ENCODE measurements at places on chromosomes 2 and 18.

DNA sequence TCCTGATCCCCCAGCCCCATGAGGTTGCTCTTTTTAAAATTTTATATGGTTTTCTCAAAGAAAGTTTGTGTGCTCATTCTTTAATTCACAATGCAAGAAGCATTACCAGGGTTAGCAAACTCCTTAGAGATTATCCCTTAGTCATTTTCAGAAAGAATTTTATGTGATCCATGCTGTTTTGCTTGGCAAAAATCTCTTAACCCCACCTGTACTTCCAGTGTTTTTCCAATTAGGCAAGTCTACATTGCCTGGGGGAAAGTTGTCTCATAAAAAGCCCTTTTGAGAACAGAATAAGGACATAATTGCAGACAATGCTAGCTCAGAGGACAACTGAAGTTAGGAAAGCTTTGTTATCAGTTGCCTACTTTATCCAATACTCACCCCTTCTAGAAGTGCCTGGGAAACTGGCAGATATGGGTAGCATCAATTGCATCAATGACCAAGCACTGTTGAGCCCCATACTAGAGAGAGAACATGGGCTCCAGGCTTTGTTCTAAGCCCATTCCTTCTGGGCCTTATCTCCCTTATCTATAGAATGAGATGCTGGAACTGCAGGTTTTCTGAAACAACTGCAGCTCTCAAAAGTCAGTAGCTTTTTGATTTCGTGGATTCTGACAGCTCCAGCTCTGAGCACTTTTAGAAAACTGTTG, 265.9 kb upstream of the SPHKAP start:
- DNase-seq, result no peak

- no peak for DNase-seq
Measured at GRCh38 chr2:117763804-117764203, 50.7 kb upstream of the DDX18 start.

DNA sequence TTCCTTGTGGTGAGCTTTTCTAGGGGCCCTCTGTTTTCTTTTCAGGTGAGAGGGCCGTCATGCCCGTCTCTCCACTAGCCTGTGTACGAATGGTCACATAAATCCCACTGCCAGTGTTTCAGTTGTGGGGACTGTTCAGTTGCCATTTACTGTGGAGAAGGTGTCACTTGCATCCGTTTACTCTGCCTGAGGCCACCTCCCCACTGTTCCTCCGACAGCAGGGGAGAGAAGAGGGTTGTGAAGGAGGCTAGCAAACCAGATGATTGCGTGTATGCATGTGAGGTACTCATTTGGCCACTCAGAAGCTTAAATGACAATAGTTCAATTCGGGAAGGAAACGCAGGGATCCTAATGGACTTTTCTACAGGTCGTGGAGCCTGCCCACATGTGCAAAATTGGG, 3.3 kb downstream of the MTCL1 start:
- DNase-seq, result no peak

GRCh38 chr2:33796511-33796910, 197.4 kb upstream of the FAM98A start:
- DNase-seq, result no peak

- peak; percentile 18 for DNase-seq
Measured at GRCh38 chr2:60517446-60517845, 36.0 kb downstream of the BCL11A start.

DNA sequence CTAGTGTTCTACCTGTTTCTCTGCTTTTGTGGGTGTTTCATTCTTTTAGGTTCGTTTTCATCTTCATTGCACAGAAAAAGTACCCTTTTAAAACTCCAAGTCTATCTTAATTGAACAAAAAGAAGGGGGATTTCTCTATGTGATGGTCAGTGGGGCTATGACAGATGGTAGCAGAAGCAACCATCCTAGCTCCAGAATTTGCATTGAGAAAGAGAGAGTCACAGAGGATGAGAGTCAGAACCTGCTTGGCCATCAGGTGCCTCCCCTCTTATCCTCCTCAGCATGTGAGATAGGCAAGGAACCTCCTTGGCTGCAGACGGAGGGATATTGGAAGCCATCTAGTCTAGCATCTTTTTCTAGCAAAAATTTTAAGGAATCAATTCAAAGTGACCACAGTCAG, 398.0 kb upstream of the DCC start:
- no peak for DNase-seq

- DNase-seq, result no peak
Measured at GRCh38 chr2:46071074-46071473, 226.1 kb upstream of the EPAS1 start.

DNA sequence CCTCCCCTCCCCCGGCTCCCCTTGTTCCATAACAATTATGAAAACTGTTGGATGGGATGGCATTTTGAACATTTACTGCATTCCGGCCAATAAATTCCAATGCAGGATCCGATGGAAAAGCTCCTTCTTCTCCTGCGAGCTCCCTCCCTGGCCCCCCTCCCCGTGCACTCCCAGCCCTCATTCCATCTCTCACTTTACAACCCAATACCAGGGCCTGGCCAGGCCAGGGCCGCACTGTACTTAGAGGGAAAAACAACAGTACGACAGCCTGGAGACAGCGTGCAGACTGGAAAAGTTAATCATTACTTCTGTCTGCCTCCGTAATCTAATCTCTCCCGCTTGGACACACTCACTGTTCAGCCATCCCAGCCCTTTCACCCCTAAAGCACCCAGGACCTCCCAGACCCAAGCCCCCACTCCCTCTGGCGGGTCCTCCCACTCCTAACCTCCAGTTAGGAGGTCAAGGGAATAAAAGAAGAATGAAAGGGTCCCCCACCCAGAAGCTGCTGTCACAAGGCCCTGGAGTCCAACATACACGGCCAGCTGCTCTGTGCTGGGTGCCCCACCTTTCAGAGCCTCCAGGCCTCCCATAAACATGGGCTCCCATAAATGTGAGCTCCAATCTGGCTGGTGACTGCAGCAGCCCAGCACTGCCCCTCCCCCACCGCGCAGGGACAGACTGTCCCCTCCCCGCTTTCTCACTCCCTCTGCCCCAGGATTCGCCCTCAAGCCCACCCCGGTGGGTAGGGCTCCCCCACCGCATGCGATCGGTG, 20.6 kb downstream of the SMAD7 start:
- DNase-seq, result peak; percentile 78

GRCh38 chr18:54734059-54734458, 94.2 kb upstream of the RAB27B start:
- DNase-seq, result peak; percentile 98

DNA sequence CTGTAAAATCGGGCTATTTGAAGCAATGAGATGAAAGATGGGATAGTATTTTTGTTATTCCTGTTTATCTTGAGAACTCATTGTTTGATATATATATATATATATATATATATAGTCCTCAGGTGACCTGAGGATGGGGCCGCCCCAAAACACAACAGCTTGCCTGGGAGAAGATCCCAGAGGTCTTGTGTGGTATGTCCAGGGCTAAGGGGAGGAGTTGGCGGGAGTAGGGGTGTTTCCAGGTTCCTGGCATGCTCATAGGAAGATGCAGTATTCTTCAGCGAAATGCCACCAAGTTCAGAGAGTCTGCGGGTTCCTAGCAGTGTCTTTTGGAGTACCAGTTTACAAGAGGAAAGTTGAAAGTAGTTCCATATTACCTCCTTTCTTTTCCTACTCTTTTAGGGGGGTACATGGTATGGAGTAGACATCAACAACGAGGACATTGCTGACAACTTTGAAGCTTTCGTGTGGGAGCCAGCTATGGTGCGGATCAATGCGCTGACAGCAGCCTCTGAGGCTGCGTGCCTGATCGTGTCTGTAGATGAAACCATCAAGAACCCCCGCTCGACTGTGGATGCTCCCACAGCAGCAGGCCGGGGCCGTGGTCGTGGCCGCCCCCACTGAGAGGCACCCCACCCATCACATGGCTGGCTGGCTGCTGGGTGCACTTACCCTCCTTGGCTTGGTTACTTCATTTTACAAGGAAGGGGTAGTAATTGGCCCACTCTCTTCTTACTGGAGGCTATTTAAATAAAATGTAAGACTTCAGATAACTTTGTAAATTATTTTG, 18.3 kb downstream of the CCT7 start:
- no peak for DNase-seq

DNA sequence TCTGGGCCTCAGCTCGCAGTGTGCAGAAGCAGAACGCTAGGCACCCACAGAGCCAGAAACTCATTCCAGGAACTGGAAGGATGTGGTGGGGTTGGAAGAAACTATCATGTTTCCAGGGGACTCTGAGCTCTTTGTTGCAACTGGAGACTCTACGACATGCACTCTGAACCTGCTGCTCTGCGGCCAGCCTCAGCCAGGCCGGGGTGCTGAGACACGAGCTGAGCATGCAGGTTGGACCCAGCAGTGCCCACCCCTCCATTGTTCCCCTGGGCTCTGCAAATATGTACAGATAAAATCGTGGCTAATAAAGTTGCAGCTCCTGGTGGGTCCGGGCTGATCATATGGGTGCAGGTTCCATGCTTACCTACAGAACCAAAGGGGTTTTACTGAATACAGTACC, 37.6 kb upstream of the ARL4C start:
- DNase-seq, result no peak

DNA sequence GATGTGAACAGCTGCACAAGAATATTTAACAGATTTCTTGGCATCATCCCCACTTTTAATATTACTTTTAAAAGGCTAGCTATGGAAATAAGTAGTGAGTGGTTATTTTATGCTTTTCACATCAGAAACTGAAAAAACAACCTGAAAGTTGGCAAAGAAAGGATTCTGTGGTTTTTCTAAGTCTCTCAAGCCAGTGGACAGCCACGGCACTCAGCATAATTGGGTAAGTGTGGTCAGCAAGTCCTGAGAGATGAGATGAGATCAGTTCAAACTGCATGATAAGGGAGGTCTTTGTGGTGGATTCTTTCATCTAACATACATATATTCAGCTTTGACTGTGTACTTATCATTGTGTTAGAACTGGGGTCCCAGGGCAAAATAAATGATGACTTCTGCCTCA, 105.2 kb downstream of the LYPD6B start:
- DNase-seq, result peak; percentile 53

GRCh38 chr2:185227391-185227790, 511.2 kb upstream of the FSIP2 start:
- no peak for DNase-seq

DNA sequence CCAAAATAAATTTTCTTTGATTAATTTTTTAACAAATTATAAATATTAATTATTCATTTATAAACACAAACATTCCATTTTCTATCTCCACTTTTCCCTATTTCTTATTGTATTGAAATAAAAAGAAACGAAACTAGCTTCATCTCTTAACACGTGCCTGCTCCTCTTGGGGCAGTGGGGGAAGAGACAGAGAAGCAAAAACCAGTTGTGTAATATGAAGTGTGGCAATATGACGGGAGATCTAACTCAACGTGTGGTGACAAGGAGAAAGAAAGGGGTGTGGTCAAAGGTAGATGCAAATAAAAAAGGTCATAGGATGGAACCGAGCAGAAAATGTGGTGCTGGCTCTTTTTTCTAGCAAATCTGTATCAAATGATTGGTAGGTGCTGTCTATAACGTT, 106.9 kb upstream of the SLC8A1 start:
- DNase-seq, result no peak

- DNase-seq, result peak; percentile 32
Measured at GRCh38 chr2:160783474-160783873, 289.9 kb upstream of the RBMS1 start.

DNA sequence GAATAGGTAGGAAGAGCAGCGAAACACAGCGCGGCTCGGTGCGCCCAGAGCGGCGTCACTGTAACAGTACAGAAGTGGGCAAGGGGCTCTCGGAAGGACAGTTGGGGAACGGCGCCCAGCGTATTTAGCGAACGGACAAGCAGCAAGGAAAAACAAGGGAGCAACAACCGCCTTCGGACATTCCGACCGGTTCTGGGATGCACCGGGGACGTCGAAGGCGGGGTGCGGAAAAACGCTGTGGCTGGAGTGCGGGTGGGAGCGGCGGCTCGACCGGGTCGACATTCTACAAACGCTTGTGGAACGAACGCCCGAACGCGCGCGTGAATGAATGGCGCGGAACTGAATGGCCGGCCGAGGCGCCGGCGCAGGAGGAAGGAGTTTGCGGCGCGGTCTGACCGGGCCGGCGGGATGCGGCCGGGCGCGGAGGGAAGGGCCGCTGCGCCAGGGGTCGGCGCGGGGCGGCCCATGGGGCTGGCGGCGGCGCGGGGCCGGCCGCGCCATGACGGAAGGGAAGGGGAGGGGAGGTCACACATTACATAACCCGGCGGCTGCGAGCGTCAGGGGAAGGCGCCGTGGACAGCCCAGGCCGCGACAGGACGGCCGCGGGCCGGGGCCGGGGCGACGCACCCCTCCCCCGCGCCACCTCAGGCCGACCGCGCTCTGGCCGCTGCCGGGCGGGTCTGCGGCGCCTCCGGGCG, 605 bp downstream of the REV1 start:
- DNase-seq, result peak; percentile 52

DNA sequence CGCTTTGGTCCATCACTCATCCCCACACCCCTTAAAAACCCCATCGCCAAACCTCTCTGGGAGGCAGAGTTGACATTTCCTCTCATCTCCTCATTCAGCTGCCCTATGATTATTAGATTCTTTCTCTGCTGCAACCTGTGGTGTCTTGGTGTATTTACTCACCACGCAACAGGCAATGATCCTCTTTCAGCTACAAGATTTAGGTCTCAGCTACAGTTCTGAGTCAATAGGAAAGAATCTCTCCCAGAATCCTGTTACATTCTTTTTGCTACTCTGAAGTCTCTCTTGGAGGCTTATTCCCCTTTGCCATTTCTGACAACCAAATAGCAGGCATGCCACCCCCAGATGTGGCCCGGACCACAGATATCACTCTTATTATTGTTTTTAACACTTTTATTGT, 468.3 kb upstream of the GYPC start:
- no peak for DNase-seq
